ENCODE measurements at places on chromosomes 5 and 9. TPM values are rescaled to one million over a fixed set of nuclear protein-coding genes. Genes with fewer than 3 reads are reported as not detected.

Gene GABRA1
- total RNA-seq, result not detected

Gene IRF1
- 1,234 TPM for total RNA-seq

Gene KIAA0825
- 1.6 TPM for total RNA-seq

Gene PCDHA7
- not detected for total RNA-seq

Gene FSTL4
- not detected for total RNA-seq

Gene SCAI
- 11.6 TPM for total RNA-seq

Gene FAM78A
- total RNA-seq, result 62.7 TPM

Gene KIF20A
- total RNA-seq, result not detected

Gene FAM151B
- 0.33 TPM for total RNA-seq

Gene PRRC2B
- total RNA-seq, result 268 TPM

Gene PPIC
- not detected for total RNA-seq

Gene SEMA6A
- total RNA-seq, result not detected

Gene PCDHGC5
- not detected for total RNA-seq

Gene DIRAS2
- not detected for total RNA-seq

Gene CDHR2
- total RNA-seq, result 1.6 TPM

Gene CTNNAL1
- 5.3 TPM for total RNA-seq

Gene HK3
- 0.74 TPM for total RNA-seq

Gene PTCD2
- total RNA-seq, result 2.9 TPM

Gene CCDC192
- not detected for total RNA-seq

Gene PCDHGA6
- 0.11 TPM for total RNA-seq

Gene ESM1
- total RNA-seq, result not detected

Gene ACTBL2
- not detected for total RNA-seq

Gene ACOT12
- total RNA-seq, result 0.39 TPM

Gene DMRT3
- total RNA-seq, result not detected

Gene TMEM161B
- 19.6 TPM for total RNA-seq
